ENCODE measurements at places on chromosomes 5 and 9.

- no peak for DNase-seq
Observed at GRCh38 chr9:14314424-14314928, 535 bp upstream of the NFIB start.

DNA sequence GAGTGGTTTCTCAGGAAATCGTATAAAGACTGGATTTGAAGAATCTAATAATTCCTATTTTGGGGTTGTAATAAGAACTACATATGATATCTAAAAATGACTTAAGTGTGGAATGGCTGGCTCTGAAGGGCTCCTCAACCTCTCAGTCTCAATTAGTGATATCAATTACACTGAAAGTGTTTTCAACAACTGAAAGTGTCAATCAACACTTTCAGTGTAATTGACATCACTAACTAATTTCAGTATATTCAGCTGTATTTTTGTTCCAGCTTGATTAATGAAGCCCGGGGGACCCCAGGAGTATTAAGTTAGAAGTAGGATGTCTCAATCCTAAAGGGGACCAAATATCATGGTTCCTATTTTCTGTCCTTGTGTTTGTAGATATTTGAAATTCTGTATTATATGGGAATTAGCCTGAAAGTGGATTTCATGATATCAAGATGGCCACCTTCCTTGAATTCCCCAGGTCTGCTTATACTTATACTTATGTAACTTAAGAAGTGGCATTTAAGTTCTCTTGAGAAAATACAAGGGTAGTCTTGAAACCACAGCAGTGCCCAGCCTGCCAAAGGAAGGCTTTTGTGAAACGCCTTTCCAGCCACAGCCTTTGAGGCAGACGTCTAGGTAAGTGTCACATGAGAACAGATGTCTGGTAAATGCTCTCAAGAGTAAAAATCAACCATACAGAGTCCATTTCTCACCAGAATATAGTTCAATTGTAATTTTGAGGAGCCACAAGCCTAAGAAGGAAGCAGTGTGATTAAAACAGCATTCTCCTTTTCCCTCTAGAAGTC, 4.6 kb downstream of the BASP1 start:
- DNase-seq = no peak

DNA sequence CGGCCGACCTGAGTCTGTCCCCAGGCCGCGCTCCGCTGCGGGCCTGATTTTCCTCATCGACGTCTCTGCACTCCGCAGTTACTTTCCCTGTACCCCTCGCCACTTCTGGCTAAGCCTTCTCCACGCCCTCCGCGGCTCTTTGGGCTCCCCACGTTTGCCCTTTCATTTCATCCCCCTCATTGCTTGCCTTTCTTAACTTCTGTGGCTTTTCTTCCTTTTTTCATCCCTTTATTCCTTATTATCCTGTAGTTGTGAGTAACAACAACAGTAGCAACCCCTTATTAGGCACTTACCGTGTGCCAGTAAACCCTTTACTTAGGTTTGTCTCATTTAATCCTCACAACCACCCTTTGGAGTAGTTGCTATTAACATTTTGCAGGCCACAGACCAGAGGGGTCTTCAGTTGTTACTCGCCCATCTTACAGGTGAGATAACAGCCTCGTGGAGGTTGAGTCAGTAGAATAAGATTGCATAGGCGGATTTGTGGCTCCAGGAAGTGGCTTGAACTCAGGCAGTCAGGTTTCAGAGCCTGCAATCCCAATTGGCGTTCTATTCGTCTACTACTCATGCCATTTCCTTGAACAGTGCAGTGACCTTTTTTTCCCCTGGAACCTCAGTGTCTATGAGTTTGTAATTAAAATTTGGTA, 724 bp downstream of the TCERG1 start:
- DNase-seq = peak; percentile 19

- DNase-seq = no peak
Observed at GRCh38 chr5:107381189-107381856, 289.4 kb downstream of the EFNA5 start.

GRCh38 chr5:98768960-98769209, 4.6 kb upstream of the RGMB start:
- DNase-seq = no peak

DNA sequence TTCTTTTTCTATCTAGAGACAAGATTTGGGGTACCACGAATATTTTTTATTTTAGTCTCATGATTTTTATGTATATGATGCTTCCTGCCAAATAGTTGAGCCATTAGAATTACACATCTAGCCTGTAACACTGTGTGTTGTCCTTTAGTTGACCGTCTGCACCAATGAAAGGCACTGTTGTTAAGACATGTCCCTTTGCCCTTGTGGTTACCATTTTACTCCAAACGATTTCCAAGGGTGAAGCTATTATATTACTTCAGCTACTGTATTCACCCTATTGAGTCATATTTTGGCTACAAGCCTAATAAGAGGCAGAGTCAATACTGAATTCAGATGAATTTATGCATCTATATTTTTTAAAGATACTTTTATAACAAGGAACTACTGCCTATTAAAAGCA, 207.6 kb downstream of the CETN3 start:
- no peak for DNase-seq

DNA sequence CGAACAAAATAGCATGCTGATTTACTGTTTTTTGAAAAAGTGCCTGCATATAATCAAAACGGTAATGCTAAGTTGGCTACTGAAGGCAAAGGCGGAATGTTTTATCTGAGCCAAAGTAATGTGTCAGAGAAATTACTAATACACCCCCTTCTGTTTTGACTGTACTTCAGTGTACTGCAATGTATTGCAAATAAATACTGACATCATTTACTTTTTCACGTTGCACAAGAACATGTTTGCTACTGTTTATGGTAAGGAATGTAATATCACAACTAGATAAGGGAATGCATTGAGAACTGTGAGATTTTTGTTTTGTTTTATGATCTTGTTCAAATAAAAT, 813 bp upstream of the AGTPBP1 start:
- DNase-seq = no peak

DNA sequence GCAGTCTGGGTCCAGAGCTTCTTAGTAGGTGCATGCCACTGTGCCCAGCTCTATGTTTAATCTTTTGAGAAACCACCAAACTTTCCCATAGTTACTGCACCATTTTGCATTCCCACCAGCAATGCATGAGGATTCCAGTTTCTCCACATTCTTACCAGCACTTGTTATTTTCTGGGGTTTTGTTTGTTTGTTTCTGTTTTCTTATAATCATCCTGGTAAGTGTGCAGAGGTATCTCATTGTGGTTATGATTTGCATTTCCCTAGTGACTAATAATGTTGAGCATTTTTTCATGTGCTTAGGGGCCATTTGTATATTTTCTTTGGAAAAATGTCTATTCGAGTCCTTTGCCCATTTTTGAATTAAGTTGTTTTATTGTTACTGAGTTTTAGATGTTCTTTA, 11.4 kb downstream of the FOXE1 start:
- no peak for DNase-seq

DNA sequence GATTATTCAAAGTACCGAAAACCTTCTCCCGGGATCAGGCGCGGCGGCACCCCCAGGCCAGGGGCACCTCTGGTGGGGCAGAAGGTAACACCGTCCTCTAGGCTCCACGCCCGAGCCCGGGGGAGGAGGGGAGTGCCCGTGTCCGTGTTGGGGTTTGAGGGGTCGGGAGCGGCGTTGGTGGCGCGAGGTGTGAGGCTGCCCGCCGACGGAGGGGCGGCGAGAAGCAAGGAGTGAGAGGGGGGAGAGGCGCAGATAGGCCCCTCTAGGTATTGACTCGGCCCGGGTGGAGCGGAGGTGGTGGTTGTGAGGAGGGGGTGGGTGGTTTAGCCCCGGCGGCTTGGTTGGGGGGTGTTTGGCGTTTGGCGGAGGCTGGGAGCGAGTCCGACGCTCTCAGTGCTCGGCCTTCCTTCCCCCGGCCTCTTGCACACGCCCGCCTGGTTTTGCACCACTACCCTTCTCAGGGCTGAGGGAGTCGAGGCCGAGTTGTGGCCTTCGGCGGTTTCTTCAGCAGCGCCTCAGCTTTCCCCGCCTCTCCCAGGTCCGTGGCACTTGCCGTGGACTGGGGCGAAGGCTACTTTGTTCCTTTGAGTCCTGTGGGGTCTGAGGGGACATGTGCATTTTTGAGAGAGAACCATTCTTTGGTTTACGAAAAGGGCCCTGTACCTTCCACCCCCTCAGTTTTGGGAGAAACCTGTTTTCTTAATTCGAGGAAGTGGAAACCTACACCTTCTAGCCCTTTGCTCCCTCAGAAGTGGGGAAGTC, 450 bp downstream of the GPBP1 start:
- DNase-seq = no peak

- no peak for DNase-seq
Observed at GRCh38 chr9:38065369-38066075, 3.5 kb downstream of the SHB start.

GRCh38 chr5:89036166-89036565, 153.2 kb upstream of the MEF2C start:
- DNase-seq = no peak

GRCh38 chr9:132443951-132444607, 34.1 kb downstream of the CFAP77 start:
- no peak for DNase-seq

GRCh38 chr5:2702096-2702879, 49.2 kb downstream of the IRX2 start:
- DNase-seq = no peak

DNA sequence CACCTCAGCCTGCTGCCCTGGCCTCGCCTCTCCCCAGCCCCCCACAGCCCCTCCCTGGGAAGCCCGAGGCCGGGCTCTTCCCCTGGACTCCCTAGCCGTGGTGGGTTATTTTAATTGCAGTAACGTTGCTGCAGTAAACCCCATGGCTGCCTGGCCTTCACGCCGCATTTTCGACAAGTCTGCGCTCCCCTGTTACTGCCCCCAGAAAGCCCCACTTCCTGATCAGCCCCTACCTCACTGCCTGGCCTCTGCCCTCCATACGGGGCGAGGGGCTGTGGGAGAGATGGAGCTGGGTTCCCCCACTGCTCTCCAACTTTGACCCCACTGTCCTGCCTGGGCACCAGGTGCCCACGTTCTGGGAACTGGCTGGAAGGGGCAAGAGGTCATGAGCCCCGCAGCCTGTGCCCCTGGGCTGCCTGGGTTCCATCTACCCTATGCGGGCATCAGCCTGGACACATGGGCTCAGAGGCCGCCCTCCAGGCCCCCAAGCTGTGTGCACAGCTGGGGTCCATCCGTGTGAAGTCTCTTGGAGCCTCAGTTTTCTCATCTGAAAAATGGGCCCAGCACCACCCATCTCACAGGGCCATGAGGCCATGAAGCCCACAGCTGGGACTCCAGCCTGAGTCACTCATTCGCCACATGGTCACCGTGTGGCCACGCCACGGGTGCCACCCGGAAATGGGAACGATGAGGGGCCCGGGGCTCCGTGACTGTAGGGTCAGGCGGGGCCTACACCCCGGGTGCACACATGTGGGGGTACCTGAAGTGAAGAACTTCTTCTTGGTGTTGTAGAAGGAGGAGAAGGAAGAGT, 11.5 kb downstream of the EGFL7 start:
- no peak for DNase-seq

GRCh38 chr5:131952301-131952857, 6.9 kb upstream of the MEIKIN start:
- no peak for DNase-seq

DNA sequence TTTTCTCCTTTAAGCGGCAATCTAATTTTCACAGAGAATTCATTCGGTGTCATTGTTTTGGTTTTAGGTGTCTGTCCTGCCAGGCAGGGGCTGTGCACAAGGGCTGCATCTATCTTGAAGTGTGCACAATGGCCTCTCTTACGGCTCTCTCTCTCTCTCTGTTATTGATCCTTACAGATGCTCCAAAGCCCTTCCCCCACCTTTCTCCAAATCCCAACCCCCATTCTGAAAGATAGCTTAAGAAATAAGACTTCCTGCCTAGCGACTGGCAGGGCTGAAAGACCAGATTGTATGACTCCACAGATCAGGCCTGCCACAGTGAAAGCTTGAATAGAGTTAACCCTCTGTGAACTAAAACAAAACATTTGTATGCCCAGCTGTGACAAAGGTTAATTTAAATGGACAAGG, 86.5 kb upstream of the NR5A1 start:
- no peak for DNase-seq

GRCh38 chr9:90044710-90045151, 439.9 kb downstream of the GADD45G start:
- no peak for DNase-seq

DNA sequence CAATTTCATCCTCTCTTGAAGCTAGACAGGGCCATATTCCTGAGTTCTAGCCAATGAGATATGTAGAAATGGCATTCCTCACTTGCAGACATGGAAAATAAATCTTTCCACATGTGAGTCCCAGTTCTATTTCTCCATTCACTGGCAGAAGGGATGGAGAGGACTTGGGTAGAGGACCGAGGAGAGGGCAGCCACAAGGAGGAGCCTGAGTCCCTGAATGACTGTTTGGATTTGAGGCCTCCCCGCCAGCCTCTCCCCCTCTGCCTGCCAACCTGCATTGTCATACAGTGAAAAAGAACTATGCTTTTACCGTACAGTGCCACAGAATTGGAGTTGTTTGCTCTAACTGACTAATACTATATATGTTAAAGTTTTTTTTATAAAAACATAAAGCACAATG, 583.0 kb upstream of the WWC1 start:
- DNase-seq = no peak

GRCh38 chr5:39200081-39200480, 19.3 kb downstream of the FYB1 start:
- no peak for DNase-seq

- DNase-seq = peak; percentile 5
Observed at GRCh38 chr9:6630502-6631206, 14.9 kb downstream of the GLDC start.

- no peak for DNase-seq
Observed at GRCh38 chr9:113998114-113998513, 80.0 kb downstream of the AMBP start.

- DNase-seq = no peak
Observed at GRCh38 chr5:102218159-102218558, 77.9 kb downstream of the SLCO4C1 start.

DNA sequence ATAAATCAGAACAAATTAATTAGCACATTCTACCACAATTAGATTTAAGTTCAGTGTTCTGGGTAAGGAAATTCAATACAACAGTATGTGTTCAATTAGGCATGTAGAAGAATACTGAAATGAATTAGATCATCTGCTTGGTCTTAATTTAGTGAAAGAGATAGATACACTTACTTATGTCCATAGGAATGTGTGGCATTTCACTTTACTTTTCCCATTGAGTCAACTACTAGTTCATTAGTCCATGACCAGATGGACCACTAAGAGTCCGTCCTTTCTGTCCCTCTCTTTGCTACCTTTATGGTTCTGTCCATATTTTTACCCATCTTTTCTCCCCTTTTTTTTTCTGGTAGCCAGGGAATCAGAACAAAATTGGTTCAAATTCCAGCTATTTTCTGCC, 276.9 kb downstream of the OSTF1 start:
- DNase-seq = no peak

DNA sequence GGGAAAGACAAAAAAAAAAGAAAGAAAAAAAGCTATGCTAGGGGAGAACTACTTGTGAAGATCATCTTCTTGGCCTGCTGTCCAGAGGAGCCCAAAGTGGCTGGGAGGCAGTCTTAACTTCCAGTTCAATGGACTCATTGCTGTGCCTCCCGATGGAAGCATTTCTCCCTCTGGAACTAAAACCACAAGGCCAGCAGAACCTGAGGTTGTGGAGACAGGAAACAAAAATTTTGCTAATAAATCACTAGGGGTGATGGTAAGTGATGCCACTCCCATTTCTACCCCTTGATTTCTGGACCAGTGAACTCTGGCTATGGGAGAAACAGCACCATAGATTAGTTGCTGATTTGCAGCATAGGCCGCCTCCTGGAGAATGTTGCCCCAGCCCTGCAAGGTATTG, 123.4 kb upstream of the NFIL3 start:
- DNase-seq = no peak

GRCh38 chr5:1463326-1464095, 18.3 kb upstream of the SLC6A3 start:
- DNase-seq = no peak
